ENCODE measurements at places on chromosomes 11 and 22.

DNA sequence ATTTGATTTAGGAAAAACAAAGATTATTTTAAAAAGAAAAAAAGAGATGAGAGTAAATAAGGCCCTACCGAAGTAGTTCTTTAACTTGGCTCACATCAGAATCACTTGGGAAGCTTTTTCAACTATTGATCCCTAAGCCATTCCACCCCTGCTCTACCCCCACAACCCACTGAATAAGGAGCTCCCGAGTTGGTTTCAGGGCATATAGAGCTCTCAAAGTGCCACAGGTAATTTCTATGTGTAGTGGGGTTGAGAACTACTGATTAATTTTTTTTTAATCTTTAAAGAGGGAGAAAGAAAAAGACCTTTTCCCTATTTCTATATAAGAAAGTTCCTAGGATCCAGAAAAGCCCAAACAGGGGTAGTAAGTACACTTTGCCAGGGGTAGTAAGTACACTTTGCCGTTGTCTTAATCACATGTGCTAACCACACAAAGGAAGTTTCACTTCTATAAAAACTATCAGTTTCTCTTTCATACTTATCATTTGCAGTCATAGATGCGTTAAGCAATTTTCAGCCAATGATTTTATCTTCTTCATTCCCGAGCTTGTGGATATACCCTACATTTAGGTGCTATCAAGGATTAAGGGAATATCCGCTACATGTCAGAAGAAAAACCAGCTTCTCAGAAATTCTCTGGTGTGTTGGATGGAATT lies 108.4 kb upstream of the ZC3H12C start:
- no peak for DNase-seq

DNA sequence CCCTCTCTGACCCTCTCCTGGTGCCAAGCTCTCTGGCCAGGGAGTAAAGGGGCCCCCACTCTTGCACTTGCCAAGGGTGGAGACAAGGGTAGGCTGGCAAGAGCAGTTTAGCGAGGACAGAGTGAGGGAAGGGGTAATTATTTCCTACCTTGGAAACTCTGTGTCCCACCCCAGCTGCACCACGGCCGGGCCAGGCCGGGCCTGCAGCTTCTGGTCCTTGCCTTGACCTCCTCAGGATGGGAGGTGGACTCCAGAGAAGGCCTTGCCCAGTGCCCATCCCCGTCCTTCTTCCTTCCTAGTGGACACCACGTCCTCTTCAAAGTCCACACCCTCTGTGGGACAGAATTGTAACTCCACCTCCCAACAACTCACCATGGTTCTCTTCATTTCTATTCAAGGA lies 18.4 kb upstream of the OSBPL5 start:
- no peak for DNase-seq

- DNase-seq: no peak
Observed at GRCh38 chr11:115153135-115153534, 351.1 kb downstream of the CADM1 start.

DNA sequence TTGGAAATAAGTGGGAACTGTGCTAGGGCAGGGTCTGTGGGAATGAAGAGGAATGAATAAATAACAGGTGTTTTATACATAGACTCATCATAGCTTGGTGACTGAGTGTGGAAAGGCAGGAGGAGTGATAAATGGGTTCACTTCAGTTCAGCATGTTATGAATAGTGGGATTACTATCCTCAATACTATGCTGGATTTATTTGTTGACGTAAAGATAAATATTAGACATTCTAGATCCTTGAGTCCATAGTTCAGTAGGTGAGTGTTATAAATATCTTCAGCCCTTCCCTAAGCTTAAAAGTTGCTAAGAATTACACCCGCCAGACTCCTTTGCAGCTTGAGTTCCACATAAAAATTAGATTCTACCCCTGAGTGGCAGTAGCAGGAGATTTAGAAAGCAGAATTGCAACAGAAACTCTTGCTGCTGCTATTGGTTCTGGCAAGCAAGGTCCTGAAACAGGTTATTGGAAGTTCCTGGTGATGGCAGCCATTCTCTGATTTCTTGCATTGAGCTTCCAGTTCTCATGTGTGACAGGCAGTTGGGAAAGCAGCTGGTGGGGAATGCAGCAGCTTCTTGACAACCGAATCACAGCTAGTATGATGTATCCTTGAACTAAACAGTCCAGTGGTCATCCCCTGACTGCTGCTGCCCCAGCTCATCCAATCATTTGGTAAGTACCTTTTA lies 1558.9 kb downstream of the FAM181B start:
- DNase-seq: no peak

Measured in NCI-H1105 (cell line).